Stimulated activated naive CD8-positive, alpha-beta T cell treated with anti-CD3 and anti-CD28 coated beads, Interleukin-15, Interleukin-2, amounts not matched to agents 100 U/mL and 50 U/mL, for 24 hours (primary cell): ENCODE measurements at places on chromosomes 4 and X.

DNA sequence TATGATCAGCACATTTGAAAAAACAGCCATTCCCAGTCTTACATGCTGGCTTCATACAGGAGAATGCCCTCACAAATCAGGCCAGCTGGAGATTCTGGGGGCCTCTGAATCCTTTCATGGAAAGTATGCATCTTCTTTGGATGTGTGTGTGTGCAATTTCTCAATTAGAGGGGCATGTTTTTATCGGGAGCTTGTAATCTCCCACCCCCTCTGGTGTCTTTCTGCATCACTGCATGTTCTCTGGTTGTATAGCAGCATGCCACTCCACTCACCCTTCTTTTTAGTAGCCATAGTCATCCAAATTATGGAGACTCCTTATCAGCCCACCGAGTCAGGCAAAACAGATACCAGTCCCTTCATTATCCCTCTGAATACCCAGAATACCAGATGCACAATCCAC, 282.2 kb upstream of the SLIT2 start:
- no peak for DNase-seq

- DNase-seq = no peak
Observed at GRCh38 chrX:118259213-118259612, 86.7 kb upstream of the WDR44 start.

- no peak for DNase-seq
Observed at GRCh38 chr4:87465739-87466366, 43.5 kb downstream of the NUDT9 start.

GRCh38 chr4:158588285-158588684, 66.6 kb downstream of the RXFP1 start:
- no peak for DNase-seq

- DNase-seq = no peak
Observed at GRCh38 chrX:118174516-118175098, 58.0 kb upstream of the KLHL13 start.

DNA sequence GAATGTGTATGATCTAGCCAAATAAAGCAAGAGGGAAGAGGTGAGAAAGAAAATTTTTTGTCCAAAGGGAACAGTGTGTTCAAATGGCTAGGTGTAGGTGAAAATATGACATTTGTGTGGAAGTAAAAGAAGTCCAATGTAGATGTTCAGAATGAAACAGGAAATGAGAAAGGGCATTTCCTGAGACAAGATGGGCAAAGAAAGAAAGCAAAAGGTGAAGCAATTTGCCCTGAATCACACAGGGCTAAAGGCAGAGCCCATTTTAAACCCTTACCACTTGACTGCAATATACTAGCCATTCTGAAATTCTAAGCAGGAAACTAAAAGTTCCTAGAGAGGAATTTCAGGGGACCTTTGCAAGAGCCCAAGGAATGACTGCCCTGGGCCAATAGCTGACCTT, 36.0 kb downstream of the CLOCK start:
- no peak for DNase-seq

- DNase-seq = no peak
Observed at GRCh38 chrX:130418066-130418465, 16.3 kb downstream of the RBMX2 start.
